ENCODE measurements at places on chromosomes 12 and 14.

- DNase-seq, result peak; percentile 52
These were observed 84.1 kb upstream of the GNG2 start for GRCh38 chr14:51776102-51776894.

GRCh38 chr14:100972118-100972897 is 68.8 kb upstream of the RTL1 start:
- DNase-seq, result no peak

DNA sequence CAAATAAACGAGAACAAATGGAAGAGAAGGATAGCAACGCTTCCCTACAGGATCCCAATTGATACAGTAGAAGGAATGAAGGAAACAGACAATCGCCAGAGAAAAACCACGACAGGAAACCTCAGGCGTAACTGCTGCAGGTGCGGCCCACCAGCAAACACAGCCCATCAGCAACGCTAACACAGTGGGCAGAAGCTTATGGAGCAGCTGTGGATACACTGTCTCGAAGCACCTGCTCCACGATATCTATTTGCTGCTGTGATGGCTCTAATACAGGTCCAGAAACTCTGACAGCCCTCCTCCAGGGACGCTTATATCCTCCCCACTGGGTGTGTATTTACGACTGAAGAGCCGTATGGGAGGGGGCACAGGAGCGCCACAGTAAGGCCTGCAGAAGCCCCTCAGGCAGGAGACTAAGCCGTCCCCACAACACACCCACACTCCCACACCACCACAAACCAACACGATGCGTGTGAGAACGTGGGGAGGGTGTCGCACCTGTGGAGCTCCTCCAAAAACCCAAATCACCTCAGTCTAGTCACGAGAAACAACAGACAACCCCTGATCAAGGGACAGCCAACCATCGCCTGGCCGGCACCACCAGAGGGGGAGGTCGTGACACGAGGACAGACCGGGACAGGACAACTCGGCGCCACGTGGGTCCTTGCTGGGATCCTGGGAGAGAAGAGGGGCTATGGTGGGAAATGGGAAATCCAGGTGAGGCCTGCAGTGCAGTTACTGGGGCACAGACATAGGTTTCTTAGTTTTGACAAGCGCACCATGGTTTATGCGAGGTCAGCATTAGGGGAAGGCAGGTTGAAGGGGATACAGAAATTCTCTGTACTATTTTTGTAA is 24.0 kb downstream of the POLE start:
- DNase-seq, result no peak

DNA sequence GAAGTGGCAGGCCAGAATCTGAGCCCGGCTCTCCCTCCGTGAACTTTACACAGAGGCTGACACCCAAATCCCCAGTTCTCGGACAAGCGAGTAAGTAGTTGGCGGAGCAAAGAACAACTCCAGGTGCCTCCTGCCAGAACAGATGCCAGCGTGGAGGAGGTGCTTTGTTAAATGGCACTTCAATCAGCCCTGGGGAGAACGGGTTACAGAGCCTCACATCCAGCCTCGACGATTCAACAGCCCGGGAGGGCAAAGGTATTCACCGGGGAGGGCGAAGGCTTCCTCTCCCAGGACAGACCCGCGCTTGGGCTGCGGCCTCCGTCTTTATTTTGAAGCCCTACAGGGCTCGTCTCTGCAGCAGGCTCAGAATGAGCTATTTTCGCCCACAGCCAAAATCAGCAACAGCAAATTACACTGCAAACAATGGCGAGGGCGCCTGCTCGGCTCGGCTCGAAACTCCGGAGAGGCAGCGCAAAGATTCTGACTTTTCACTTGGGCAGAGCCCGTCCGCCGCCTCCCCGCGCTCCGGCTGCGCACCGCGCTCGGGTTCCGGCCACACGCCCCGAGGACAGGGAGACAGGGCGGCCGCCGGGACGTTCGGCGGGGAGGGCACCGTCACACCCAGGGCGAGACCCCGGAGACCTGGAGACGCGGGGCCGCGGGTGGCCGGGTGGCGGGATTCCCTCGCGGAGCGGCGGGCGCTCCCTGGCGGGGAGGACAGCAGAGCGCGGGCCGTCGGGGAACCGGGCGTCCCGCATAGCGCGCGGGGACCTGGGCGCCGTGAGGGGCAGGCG is 811 bp downstream of the TMCC3 start:
- no peak for DNase-seq

GRCh38 chr14:36524220-36524837 is 4.3 kb upstream of the NKX2-1 start:
- no peak for DNase-seq

DNA sequence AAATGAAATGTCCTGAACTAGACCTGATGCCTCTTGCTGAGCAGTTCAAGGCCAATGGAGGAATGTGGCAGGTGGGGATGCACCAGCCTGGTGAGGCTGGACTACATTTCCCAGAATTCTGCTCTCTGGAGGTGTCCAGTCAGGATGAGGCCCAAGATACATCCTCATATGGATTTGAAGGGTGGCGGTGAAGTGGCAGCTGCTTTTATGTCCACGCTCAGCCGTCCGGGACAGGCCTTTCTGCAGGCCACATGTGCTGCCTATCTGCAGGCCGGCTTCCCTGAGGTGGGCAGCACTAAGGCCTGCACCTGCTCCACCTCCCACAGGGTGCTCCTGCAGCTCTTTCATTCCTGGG is 230.2 kb downstream of the BCL11B start:
- DNase-seq, result no peak

- no peak for DNase-seq
These were observed 37.0 kb downstream of the BLTP3B start for GRCh38 chr12:100105661-100106060.

DNA sequence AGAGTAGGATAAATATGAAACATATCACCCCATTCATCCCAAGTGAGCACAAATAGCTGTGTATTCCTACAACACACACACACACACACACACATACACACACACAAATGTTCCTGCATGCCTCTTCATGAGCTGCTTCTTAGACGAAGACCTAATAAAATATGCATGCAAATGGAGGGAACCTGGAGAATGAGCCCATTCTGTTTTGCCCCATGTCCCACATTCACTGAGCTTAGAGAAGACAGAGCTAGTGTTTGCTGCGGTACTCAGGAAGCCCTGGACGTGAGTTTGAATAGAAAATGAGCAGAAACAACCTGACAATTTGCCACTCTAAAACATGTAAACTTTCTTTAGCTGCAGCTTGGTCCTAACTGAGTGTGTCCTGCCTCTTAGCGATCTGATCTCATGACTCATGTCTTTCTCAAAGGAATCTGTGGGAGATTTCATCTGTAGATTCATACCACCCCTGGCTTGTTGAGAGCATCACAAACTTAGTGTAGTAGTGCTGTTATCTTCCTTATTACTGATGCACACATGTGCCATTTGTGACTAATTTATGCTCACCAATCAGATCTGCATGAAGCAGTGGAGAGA is 86.8 kb downstream of the ITPR2 start:
- DNase-seq, result no peak

GRCh38 chr14:47988175-47988574 is 312.8 kb upstream of the MDGA2 start:
- DNase-seq, result no peak
